Stimulated activated CD8-positive, alpha-beta memory T cell treated with anti-CD3 and anti-CD28 coated beads, Interleukin-15, amount 100 ng/mL, for 48 hours (primary cell): ENCODE measurements at places on chromosomes 3 and 15.

DNA sequence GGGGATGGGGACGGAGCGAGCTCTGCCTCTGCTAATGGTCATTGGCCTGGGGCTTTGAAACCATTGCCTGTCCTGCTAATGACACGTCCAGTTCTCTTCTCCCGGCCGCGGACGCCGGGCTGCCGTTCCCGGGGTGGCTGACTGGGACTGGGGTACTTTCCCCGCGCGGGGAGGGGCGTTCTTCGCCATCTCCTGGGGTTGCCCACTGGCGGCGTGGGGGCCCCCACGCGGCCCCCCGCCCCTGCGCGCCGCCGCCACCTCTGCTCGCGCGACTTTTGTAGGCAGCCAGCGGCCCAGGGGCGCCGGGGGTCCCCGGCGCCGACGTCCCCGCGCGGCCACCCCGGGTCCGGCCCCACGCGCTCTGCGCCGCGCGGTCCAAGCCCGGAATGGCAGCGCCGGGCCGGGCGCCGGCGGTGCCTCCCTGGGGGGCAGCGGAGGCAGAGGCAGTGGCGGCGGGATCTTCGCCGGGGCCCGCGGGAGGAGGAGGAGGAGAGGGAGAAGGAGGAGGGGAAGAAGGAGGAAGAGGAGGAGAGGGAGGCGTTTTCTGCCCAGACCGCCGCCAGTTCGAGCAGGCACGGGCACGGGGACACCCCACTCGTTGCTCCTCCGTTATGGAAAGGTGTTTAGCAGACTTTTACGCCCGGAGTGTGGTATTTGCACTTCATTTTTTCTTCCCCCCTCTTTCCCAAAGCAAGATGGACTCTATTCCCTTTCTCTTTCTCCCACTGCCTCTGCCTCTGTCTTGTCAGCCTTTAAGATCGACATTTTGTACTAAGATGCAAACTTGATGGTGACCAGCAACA, 2.3 kb downstream of the BBX start:
- DNase-seq: no peak

GRCh38 chr3:12943124-12944021, 102.0 kb upstream of the RPL32 start:
- no peak for DNase-seq

DNA sequence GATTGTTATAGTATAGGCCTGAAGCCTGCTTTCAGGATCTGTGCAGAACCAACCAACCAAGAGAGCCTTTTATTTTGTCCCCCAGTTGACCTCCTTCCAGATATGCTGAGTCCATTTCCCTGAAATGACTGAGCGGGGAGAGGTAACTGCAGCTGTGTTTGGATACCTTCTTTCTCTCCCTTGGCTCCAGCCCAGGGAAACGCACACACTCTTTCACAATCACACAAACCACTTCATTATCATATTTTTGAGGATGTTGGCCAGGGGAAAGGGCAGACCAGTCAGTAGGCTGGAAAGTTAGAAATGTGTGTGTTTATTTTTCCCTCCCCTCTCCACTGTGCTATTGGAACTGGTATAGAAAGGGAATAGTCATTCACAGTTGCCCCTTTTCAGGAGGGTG, 417.7 kb upstream of the TBL1XR1 start:
- no peak for DNase-seq

GRCh38 chr3:193145248-193145647, 95.8 kb upstream of the PLAAT1 start:
- no peak for DNase-seq

GRCh38 chr3:61114316-61114953, 136.8 kb downstream of the FHIT start:
- no peak for DNase-seq

GRCh38 chr15:77853910-77854309, 221.2 kb upstream of the LINGO1 start:
- DNase-seq: no peak

- no peak for DNase-seq
Measured at GRCh38 chr3:130941793-130942192, 47.9 kb downstream of the ATP2C1 start.

- no peak for DNase-seq
Measured at GRCh38 chr3:58334506-58334884, 1.8 kb downstream of the PXK start.

- DNase-seq: no peak
Measured at GRCh38 chr3:47772788-47773187, 8.9 kb downstream of the SMARCC1 start.
